ENCODE measurements at places on chromosomes 7 and 10. TPM values are rescaled to one million over a fixed set of nuclear protein-coding genes. Genes with fewer than 3 reads are reported as not detected.

FOXI2 gene
- total RNA-seq = not detected

AS3MT gene
- 5.2 TPM for total RNA-seq

CPA1 gene
- 5.5 TPM for total RNA-seq

TAS2R5 gene
- total RNA-seq = 4.8 TPM

TAS2R4 gene
- total RNA-seq = 5.5 TPM

NCF1 gene
- 4.5 TPM for total RNA-seq

DENND2A gene
- total RNA-seq = 25.9 TPM

AKR1C8 gene
- total RNA-seq = not detected

ECHDC3 gene
- total RNA-seq = 60.6 TPM

FAM25C gene
- not detected for total RNA-seq

BTBD16 gene
- total RNA-seq = 0.42 TPM

GALNT17 gene
- total RNA-seq = 66.0 TPM

C10orf95 gene
- total RNA-seq = not detected

SEMA4G gene
- 9.2 TPM for total RNA-seq

CCDC3 gene
- total RNA-seq = 141 TPM

ORAI2 gene
- total RNA-seq = 8.6 TPM

NPTX2 gene
- total RNA-seq = 36.3 TPM

NPSR1 gene
- not detected for total RNA-seq

DGKI gene
- 0.21 TPM for total RNA-seq

WDFY4 gene
- total RNA-seq = 5.0 TPM

CDH23 gene
- total RNA-seq = 19.0 TPM

GLI3 gene
- total RNA-seq = 8.6 TPM

HABP2 gene
- total RNA-seq = not detected

HOXA10 gene
- 26.7 TPM for total RNA-seq

TMEM176B gene
- 55.7 TPM for total RNA-seq

METTL27 gene
- not detected for total RNA-seq

EBF3 gene
- 28.5 TPM for total RNA-seq

GRK5 gene
- 44.5 TPM for total RNA-seq

LMBR1 gene
- 58.6 TPM for total RNA-seq

PTN gene
- total RNA-seq = 7.5 TPM

SPRN gene
- total RNA-seq = not detected

OPALIN gene
- total RNA-seq = not detected

ICA1 gene
- total RNA-seq = 12.8 TPM

PLEKHA8 gene
- total RNA-seq = 23.4 TPM

SLC18A3 gene
- not detected for total RNA-seq

SPDYE3 gene
- total RNA-seq = not detected

ZNF438 gene
- total RNA-seq = 26.5 TPM

PAPOLB gene
- total RNA-seq = 1.4 TPM

CAV2 gene
- 144 TPM for total RNA-seq

TAC1 gene
- total RNA-seq = 23.6 TPM

EVX1 gene
- not detected for total RNA-seq

LRRN3 gene
- total RNA-seq = 6.5 TPM

PTPRN2 gene
- 8.8 TPM for total RNA-seq

DKK1 gene
- 1.5 TPM for total RNA-seq

AZGP1 gene
- total RNA-seq = 68.7 TPM

ARHGAP22 gene
- total RNA-seq = 15.1 TPM

STEAP1B gene
- 18.6 TPM for total RNA-seq

BHLHA15 gene
- total RNA-seq = not detected

BAZ1B gene
- total RNA-seq = 53.3 TPM

WEE2 gene
- not detected for total RNA-seq

PPP1R17 gene
- not detected for total RNA-seq

CXCL12 gene
- total RNA-seq = 119 TPM

HOXA9 gene
- 12.4 TPM for total RNA-seq

PLXNA4 gene
- total RNA-seq = 32.4 TPM

SCART1 gene
- 7.3 TPM for total RNA-seq

SPDYE6 gene
- total RNA-seq = not detected
